Prostate gland (tissue), 2 donors: ENCODE measurements at places on chromosomes 3 and 15. TPM values are rescaled to one million over a fixed set of nuclear protein-coding genes. Genes with fewer than 3 reads are reported as not detected.

DNA sequence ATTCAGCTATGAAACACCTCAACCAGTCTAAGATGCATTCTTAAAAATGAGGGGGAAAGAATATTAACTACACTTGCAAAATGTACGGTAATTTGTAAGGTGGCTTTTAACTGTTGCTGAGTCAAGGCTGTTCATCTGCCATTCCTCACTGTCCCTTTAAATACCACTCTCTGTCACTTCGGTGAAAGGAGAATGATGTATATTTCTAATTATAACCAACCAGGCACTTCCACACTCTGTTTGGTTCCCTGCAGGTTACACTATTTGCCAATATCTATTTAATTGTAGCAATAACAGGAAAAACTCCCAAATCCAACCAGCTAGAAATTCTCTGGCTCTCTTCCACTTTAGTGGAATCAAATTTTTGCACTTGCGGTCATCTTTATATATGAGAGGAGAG lies 70.5 kb upstream of the SLCO3A1 start:
- no peak overlapping the region for H3K4me3 ChIP-seq
- no peaks in the 10 kb centered on the region for H3K27me3 ChIP-seq
- no peak overlapping the region for H3K27ac ChIP-seq
- no peaks in the 10 kb centered on the region for H3K36me3 ChIP-seq

DNA sequence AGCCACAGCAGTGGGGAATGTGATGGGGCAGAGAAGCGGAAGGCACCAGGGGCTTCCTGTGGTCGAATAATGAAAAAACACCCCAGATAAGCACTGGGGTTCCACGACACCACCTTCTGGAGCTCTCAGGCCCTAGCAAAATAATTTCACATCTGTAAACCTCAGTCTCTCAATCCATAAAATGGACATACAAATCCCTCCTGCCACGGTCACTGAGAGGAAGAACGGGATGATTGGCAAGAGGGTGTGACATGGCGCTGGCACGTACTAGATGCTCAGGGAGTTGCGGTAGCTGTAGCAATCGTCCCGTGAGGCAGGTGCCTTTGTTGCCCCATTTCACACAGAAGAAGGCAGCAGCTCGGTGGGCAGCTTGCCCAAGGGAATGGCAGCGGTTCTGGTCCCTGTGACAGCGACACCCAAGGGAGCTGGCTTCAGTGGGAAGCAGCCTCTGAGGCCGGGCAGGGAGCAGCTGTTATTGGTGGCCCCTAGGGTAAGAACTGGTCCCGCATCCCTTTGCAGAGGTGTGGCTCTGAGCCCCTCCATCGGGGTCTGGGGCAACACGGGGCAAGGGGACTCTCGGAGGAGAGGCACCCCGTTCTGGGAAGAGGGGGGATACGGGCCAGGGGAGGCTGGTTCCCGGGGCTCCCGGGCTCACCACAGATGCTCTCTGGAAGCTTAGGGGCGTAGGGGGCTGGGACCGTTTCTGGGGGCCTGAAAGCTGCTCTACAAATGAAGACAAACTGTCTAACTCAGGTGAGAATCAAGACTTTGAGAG lies 114.0 kb upstream of the ALDH1A3 start:
- H3K36me3 ChIP-seq, result no peaks in the 10 kb centered on the region
- peaks cover under 1% of the 10 kb centered on the region for H3K4me1 ChIP-seq
- no peak overlapping the region for H3K27ac ChIP-seq
- DNase-seq, result no peak
- no peak overlapping the region for H3K4me3 ChIP-seq

DNA sequence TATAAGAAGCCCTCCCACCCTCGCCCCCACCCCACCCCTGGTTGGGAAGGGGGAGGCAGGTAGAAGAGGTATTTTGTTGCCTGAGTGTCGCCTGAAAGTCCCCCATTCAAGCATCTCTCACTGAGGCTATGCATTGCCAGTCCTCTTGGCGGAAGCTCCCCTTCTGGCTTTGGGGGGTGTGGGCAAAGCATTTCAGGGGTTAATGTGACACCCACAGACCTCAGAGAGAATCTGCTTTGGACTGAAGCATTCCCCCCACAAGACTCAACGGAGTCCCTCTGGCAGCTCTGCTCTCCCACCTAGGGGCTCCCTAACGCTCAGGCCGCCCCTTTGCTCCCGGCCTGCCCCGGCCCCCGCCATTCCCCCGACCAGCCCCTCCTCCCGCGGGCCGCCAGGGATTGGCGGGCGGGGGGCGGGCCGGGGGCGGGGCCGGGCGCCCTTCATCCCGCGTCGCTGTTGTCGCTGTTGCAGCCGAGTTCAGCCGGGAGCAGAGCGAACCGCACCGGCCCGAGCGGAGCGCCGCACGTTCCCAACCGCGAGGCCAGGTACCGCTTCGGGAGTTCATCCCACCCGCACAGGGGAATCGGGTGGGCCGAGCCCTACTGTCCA lies at the start of gene SLC38A3:
Gene SLC38A3 (plus strand): TSS at position 468 of the 609 bp plus-strand sequence. CDS start 8,929 bp downstream, outside the sequence.
- no peak for DNase-seq
- H3K4me3 ChIP-seq, result peak within 1 kb of the TSS; percentile 20
- H3K27ac ChIP-seq, result no peak within 1 kb of the TSS

DNA sequence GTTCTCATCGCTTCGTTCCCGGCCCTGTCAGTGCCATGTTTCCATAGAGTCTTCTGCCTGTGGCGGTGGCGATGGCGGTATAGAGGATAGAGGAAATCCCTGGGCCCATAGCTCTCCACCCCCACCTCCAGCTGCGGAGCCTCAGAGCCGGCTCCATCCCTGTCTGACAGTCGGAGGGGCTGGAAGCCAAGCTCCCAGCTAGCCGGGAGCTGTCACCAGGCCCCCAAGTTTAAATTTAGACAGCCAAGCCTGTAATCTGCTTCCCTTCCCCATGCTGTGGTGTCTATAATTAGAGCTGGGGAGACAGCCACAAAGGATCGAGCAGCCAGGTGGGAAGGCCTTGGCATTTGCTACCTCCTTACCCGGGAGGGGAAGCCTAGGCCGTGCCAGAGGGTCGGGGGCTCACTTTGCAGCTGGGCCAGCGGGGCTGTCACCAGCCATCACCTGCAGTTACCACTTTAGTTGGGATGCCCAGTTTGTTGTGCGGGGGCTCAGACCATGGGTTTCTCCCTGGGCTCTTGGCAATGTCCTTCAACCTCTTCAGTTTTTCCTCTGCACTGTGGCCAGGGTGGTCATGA lies 56.3 kb upstream of the SEC13 start:
- no peaks in the 10 kb centered on the region for H3K27me3 ChIP-seq
- DNase-seq, result no peak
- no peak overlapping the region for H3K4me3 ChIP-seq
- no peaks in the 10 kb centered on the region for H3K36me3 ChIP-seq

SCAANT1 gene
- not detected for total RNA-seq
